Suppressor macrophage treated with lipopolysaccharide for 1 hour (primary cell): ENCODE measurements at places on chromosomes 12 and 14.

DNA sequence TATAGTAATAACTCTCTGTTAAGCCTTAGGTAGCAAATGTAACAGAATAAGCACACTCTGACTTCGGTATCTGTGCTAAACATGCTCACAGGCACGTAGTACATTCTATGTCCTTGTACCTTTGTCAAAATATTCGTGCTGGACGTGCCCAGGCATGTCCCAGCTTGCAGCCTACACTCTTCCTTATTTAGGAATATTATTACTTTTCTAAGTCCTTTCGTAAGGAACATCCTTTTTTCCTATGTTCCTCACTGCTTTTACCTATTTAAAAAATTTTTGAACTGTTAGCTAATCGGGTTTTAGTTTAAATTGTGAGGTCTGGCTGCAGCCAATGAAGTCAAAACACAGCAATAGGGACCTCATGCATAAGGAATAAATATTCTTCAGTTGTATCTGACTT, 24.1 kb upstream of the UBC start:
- peak; percentile 16 for DNase-seq

GRCh38 chr12:52433501-52434080, 580 bp downstream of the KRT75 start:
- DNase-seq = no peak

DNA sequence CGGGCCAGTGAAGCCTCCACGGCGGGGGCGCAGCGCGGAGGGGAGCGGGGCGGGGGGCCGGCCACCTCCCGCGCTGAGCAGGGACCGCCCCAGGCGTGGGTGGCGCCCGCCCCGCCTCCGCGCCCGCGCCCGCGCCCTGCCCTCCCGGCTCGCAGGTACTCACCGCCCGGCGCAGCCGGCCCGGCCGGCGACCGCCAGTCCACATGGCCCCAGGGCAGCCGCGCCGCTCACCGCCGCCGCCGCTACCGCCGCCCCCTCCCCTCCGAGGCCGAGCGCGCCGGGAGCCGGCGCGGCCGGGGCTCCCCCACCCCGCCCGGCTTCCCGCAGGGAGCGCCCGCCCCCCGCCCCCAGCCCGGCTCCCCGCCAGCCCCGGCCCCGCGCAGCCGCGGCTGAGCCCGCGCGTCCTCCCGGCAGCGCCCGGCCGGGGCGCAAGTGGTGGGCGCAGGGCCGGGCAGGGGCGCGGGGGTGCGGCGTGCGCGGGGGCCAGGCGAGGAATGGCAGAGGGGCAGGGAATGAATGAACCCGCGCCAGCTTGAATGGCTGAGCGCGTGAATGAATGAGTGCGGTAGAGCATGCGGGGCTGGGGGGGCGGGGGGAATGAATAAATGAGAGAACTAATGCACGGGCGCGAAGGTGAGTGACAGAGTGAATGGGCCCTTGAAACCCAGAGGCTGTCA, at the start of gene BEGAIN:
Gene BEGAIN (minus strand): TSS at position 332 of the 677 bp plus-strand sequence. CDS start 127 bp downstream, at position 205.
- DNase-seq = no peak

- no peak for DNase-seq
Measured at GRCh38 chr14:49505041-49505766, 81.0 kb downstream of the RPS29 start.

DNA sequence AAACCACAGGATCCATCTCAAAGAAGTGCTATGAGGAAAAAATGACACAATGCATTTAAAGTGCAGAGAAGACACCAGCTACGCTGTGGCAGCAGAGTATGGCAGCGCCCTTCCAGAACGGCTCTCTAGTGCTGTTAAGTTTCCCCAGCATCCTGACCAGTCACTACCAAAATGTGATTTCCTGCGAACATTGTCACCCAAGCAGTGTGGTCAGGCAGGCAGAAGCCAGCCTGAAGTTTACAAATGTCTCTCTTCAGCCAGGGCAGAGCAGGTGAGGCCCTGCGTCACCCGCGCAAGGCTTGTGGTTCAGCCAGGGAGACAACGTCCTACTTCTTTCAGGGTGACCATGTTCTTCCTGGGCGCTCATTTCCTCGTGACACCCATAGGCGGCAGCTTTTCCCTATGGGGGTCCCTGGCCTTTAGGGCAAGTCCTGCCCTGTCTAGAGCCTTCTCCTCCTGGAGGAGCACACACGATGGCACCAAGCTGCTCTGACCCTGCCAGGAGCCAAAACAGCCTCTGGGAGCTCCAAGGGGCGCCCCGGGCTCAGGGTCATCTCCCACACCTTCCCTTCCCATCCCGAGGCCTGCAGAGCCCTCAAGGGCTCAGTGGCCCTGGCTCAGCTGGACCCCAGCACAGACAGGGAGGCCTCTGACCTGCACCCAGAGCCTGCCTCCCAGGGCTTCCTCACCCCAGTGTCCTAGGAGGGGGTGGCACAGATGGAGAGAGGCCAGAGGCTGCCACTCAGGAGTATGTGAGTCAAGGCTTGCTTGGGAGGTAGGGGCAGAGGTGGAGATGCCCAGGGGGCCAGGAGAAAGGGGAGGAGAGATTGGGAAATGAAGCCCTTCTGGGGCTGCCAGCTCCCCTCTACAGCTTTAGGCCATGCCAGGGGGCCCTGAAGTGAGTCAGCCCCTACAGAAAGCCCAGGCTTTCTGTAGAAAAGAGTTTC, 41.9 kb downstream of the PSMA6 start:
- DNase-seq = peak; percentile 60
